ENCODE measurements at places on chromosomes 4 and X.

GRCh38 chr4:143435955-143436354 is 77.5 kb upstream of the SMARCA5 start:
- no peak for DNase-seq

GRCh38 chr4:7387925-7388324 is 46.8 kb downstream of the PSAPL1 start:
- DNase-seq = no peak

DNA sequence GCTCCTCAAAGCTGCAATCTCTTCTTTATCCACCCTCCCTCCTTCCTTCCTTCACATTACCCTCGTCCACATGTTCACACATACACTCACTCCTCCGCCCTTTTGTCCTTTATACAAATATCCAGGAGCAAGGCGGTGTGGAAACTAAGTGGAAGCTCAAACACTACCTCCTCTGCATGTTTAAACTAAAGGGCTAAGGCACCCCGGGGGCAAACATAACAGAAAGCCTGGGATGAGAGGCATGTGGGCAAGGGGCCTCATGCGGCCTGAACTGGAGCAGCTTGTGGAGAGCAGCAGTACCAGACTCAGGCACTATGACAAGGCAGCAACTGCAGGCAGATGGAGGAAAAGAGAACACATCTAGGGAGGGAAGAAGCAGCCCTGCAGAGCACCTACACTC is 9.5 kb downstream of the MAB21L2 start:
- DNase-seq = no peak

DNA sequence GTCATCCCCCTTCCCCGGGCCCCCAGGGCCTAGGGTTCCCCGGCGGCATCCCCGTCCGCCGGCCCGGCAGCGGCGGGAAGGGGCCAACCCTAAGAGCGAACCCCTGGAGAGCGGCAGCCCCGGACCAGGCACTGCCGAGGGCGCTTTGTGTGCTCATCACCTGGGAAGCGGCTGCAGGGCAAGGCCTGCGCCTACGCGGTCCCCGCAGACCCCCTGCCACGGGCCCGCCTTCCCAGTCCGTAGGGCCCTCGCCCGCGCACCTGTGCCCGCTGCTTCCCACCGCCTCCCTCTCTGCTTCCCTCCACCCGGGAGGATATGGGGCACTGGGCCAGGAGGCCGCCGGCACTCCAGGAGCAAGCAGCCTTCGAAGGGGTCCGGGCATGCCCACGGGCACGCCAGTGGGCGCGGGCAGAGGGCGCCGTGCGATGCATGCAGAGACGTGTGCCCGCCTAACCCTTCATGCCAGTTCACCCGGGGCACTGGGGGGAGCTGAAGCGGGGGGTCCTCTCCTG is 2.6 kb downstream of the FLNA start:
- no peak for DNase-seq

DNA sequence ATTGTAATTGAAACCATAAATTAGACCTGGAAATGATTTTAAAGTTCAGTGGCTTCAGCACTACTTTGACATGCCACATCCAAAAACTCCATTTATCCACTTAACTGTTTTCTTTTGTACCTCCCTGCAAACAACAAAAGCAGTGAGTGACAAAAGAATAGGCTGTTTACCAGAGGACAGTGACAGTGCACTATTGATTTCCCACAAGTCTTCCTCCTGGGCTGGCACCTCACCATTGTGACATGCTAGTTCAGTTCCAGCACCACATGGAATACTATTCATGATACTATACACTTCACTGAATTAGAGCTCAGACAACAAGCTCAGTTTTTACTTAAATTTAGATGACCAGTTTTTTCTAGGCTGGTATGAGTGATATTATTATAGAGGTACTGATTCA is 29.3 kb downstream of the MOSPD2 start:
- DNase-seq = no peak

GRCh38 chrX:12867685-12868084 is 813 bp downstream of the TLR7 start:
- no peak for DNase-seq

DNA sequence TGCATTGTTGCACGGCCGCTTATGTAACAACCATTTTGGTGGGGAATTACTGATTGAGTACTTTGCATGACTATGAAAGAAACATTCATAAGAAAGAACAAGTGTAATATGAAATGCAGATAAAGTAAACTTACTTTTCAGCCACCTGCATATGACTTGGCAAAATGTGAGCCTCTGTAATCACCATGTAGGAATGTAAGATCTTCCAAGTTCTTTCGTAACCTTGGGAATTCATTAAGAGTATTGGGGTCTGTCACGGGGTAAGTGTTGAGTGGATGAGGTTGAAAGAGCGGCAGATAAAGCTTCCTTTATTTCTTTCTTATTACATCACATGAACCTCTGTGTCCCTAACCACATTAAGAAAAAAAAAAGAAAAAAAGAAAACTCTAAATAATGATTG is 348.5 kb upstream of the NR3C2 start:
- peak; percentile 90 for DNase-seq

GRCh38 chrX:96721354-96721753 is 36.7 kb downstream of the DIAPH2 start:
- no peak for DNase-seq

DNA sequence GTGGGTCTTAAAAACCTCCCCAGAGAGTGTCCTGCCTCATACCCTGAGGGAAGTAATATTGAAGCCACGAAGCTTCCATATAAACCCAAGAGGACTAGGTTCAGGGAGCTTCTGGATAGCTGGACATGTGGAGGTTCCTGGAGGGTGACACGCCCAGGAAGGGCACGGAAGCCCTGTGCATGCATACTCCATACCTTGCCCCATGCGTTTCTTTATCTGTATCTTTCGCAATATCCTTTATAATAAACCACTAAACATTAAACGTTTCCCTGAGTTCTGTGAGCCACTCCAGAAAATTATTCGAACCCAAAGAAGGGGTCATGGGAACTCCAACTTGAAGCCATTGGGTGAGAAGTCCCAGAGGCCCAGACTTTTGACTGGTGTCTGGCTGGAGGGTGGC is 45.7 kb upstream of the HPF1 start:
- DNase-seq = no peak

DNA sequence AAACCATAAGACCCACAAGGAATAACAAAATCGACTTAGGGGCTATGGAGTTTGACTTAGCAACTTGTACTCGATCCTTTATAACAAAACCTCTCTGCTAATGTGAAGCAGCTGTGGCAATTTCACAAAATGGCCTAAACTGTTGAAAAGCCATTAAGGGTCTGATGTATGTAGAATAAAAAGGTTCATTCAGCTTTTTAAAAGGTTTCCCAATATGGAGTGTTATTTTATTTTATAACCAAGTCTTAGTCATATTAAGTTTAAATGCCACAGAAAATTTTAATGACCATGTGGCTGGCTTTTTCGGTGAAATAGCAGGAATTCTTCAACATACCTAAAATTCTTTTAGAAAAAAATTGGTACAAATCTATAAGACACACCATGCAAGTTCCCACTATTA is 291.8 kb upstream of the HAND2 start:
- no peak for DNase-seq

- DNase-seq = no peak
These were observed 202.2 kb downstream of the SH2D1A start for GRCh38 chrX:124548571-124548970.

GRCh38 chrX:106906361-106906760 is 3.2 kb upstream of the RIPPLY1 start:
- no peak for DNase-seq

DNA sequence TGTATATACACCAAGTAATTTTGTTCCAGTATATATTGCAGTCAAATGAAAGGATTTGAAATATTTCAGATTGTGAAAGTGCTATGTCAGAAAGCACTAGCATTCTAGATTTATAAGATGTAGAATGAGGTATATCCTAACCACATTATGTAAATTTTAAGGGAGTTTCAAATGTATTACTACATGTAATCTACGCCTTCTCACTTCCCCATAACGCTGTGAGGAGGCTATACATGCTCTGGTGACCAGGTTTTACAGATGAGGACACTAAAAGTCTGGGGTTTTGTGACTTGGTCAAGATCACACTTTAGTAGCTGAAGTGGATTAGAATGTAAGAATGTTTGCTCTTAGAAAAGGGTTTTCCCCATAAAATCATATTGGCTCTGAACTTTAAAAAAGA is 8.1 kb downstream of the ENPEP start:
- no peak for DNase-seq
